SJSA1 (cell line): ENCODE measurements at places on chromosomes 1 and 21.

- no peak for DNase-seq
These were observed 27.1 kb downstream of the GBP2 start for GRCh38 chr1:89098857-89099256.

- no peak for DNase-seq
These were observed at the start of gene SYTL1 for GRCh38 chr1:27341525-27342252. Gene SYTL1, plus strand, starts transcription at chr1:27342022. Its CDS starts 3,313 bp downstream, at chr1:27345335.

GRCh38 chr1:44681905-44682882 is 7.7 kb downstream of the ARMH1 start:
- DNase-seq: no peak

DNA sequence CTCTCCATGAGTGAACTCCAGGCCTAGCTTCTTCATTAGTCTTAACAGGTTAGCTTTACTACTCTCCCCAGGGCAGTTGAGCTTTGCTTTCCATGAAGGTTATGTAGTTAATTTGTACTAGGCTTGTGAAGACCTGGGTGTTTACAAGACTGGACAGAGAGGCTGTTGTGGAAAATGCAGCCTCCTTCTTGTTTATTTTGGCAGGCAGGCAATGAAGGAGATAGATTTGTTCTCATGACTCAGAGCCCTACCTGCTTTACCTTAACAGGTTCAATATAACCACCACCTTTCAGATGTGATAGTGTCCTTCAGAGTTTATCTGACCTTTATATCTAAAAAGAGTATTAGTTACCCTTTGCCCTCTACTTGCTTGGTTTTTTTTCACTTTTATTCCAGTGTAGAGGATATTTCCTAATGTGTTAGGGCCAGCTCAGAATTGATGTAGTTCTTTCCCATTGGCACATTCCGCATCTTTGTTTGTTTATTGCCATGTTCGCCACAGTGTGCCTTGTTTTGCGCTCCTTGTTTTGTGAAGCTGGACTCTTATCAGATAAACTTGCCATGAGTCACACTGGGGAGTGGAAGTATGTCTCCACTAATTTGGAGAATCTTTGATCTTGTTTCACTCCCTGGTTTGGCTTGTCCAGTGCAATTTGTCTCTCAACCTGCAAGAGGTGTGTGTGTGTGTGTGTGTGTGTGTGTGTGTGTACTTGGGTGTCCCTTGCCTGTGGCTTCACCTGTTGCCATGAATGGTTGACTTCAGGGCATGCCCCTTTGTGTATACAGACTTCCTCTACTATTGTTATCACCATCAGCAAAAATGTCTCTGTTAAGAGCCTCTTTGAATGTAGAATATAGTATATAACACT is 87.4 kb upstream of the MACF1 start:
- DNase-seq: peak; percentile 53

DNA sequence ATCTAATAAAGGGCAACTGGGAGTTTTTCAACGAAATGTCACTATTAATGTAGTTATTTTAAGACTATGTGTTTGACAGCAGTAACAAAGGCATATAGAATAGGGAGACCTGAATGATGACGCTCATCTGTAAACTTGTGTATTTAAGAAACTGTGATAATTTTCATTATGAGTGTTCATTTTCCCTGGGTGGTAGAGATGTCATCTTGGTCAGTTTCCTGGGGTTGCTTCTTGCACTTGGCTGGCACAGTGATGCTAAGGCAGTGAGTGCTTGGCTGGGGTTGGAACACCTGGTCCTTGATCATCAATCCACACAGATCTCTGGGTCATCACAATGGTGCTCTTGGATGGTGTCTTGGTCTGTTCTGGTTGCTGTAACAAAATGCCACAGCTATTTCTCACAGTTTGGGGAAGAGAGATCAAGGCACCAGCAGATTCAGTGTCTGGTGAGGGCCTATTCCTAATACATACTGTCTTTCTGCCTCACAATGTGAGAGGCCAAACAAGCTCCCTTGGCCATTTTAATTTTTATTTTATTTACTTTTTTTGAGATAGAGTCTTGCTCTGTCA is 7.9 kb upstream of the SMYD2 start:
- no peak for DNase-seq

DNA sequence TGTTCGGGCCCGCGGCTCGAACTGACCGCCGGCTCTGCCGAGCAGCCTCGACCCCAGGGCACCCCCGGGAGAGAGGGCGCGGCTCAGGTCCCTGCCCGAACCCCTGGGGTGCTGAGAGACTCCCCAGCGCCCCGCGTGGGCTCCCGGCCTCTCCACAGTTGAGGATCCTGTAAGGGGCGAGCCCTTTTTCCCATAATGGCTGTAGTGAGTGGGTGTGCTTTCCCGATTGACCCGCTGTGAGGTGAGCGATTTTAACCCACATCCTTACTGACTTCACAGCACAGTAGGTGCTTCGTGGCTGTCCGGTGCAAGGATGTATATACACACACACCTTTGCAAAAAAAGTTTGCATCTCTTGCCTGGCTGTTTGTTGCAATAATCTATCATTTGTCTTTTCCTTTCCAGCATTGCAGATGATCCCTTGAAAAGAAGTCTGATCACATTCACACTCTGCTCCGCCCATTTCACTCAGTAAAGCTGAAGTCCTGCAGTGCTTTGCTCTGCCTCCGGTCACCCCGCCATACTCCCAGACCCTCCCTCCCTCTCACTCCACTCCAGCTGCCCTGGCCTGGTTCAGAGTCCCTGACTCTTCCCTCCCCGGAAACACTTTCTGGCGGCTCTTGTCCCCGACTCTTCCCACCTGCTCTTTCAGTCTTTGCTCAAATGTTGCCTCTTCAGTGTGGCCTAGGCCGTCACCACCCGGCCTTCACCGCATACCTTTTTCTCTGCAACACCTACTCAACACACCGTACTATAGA is 955 bp upstream of the UBE2G2 start:
- peak; percentile 20 for DNase-seq

DNA sequence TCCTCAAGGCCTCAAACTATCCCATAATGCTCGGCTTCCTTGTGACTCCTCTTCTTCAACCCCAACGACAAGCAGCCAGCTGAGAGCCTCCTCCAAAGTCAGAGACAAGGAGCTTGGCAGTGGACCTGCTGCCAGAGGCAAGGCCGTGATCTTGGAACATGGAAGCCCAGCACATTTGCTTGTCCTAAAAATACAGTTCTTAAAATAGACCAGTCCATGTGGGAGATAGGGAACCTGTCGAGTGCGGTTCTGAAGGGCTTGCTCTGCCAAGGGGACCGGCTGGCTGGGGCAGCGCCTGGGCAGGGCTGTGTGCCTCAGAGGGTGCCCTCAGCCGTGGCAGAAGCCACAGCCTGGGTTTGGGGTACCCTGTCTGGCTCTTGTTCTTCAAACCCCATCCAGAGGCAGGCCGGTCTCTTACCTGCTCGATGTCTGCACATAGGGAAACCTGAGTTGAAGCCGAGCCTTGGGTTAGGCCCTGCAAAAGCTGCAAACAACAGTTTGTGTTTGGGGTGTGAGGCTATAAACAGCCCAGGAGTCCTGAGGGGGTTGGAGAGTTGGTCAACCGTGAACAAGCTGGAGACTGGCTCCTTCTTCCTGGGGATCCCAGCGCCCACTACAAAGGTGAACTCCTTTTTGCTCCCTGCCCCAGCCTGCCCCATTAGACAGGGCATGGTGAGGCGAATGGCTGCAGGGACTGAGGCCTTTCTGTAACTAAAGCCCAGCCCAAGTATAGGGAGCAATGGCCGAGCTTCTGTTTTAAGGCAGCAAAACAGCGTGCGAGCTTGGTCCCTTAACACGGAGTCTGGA is 228.8 kb downstream of the CAMTA1 start:
- DNase-seq: no peak

GRCh38 chr1:86447198-86447790 is 21.4 kb upstream of the CLCA1 start:
- no peak for DNase-seq

GRCh38 chr1:205766038-205766437 is 9.2 kb downstream of the RAB29 start:
- DNase-seq: no peak

GRCh38 chr21:31257265-31257664 is 86.8 kb downstream of the TIAM1 start:
- no peak for DNase-seq

DNA sequence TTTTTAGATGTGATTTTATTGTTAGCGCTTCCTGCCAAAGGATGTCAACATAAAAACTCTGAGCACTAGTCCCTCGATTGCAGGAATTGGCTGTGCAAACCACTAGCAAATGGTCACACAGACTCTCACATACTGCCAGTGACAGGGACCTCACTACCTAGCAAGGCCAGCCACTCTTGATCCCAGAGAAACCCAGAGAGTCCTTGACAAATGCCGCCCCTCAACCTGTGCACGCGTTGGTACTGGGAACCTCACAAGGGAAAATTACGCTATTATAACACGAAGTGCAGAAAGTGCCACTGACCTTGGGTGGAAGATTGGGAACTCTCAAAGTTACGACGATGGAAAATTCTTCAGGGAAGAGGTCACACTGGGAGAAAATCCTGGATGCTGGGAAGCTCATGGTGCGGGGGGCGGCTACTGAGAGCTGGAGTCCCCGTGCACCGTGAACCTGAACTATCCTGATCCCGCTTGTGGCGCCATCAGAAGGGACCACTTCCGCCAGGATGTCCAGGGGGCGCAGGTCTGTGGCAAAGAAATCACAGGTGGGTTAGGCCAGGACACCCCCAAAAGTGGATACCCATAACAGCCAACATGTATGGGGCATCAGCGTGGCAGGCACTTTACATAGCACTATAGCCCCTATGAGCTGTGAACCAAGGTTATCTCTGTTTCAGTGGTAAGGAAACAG is 5.9 kb upstream of the KRTAP10-4 start:
- DNase-seq: no peak

DNA sequence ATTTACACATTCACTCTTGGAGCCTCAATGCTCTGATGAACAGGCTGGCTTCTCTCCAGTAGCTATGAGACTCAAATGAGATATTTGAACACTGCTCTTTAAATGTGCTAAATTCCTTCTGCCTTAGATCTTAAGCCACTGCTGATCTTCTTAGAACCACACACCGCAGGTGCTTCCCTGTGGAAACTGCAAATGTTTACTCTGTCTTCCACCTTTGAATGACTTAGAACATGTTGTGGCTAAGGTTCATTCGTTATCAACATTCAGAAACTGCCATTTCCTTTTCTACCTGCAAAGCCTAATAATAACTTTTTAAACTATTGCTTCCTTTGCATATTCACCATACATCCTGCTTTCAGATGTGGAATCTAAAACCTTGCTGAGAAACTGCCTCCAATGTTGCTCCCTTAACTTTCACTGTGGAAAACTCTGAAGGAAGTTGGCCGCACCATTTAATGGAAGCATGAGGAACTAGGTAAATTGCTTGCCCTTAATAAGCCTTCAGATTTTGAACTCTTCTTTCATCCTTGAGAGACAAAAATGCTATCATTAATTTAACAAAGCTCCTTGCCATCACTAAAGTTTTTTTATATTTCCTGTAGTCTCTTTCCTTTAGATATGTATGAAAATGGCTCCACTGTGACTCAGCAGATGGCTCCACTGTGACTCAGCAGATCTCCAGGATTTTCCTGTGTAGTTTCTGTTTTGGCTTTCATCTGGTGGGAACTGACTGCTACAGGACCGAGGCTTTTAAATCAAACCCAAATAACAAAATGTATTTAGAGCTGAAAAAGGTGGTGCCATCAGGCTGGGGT is 143.8 kb downstream of the TNFSF18 start:
- DNase-seq: peak; percentile 78

DNA sequence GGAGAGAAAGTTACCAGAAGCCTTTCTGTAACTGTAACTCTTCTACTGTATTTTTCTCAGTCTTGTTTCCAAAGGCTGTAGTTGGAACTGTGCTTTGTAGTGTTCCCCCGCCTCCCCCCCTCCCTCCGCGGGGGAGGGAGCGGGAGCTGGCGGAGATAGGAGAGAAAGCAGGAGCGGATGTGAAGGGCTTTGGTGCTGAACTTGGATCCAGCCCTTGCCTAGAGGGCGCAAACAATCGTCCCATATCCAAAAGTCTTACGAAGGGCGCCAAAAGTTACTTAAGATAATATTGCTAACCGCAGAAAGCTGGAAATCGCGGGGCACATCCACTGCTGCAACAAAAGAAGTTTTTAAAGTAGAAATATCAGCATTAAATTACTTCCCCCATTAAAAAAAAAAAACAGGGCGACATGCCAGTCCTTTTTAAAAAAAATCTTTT is 2.4 kb upstream of the NFIA start:
- DNase-seq: peak; percentile 66

- DNase-seq: no peak
These were observed 344.8 kb downstream of the SIPA1L2 start for GRCh38 chr1:232285138-232285537.
